Neural progenitor cell (in vitro differentiated cells): ENCODE measurements at places on chromosomes 3 and 15.
A peak's percentile ranks its signal among the peaks of the same experiment; 100 is the strongest.

DNA sequence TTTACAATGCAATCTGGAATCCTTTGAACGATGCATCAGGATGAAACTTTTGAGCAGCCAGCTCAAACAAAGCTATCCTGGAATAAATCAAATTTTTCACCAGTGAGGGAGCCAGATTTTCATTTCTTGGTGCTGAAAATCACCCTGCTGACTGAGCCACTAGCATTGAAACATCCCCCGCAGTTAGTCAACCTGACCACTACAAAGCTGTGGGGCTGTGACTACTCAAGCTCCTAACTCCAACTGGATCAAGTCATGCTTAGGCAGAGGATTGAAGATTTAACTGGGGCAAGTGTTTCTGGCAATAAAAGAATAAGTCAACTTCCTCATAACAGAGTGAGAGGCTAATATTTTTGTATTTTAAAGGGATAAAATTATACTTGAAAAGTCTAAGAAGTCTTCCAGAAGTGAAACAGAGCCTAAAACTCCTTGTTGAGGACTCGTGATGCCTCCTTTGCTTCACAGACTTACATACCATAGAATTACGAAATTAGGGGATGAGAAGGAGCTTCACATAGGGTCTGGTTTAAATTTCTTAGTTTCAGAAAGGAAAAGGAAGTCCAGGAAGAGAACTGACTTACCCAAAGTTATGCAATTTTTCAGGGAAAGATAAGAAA is 177.8 kb downstream of the SERPINI1 start:
- peak; percentile 48 for DNase-seq

- peak; percentile 99 for DNase-seq
These were observed at the start of gene CELF6 for GRCh38 chr15:72319985-72320671. Gene CELF6 (minus strand): TSS chr15:72320157. CDS start chr15:72319874, 283 bp downstream.

- DNase-seq = no peak
These were observed 600.1 kb downstream of the MAGI1 start for GRCh38 chr3:65438612-65439011.

- DNase-seq = no peak
These were observed 4.6 kb upstream of the UQCRC1 start for GRCh38 chr3:48614044-48614443.

DNA sequence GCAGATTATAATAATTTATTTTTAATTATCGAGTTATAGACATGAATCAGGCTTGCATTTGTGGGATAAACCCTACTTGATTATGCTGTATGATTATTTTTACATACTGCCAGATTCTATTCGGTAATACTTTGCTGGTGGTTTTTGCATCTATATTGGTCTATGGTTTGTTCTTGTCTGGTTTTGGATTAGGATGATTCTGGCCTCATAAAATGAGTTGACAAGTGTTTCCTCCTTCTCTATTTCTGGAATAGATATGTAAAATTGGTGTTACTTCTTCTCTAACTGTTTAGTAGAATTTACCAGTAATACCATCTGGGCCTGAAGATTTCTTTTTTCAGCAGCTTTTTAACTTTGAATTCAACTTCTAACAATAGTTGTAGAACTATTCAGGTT is 33.0 kb upstream of the ACKR4 start:
- no peak for DNase-seq

GRCh38 chr3:119663885-119664284 is 3.5 kb upstream of the POPDC2 start:
- DNase-seq = no peak

GRCh38 chr3:72558001-72558400 is 290.2 kb downstream of the SHQ1 start:
- DNase-seq = no peak

- no peak for DNase-seq
These were observed 131.4 kb downstream of the TMCO5A start for GRCh38 chr15:38065721-38066345.

DNA sequence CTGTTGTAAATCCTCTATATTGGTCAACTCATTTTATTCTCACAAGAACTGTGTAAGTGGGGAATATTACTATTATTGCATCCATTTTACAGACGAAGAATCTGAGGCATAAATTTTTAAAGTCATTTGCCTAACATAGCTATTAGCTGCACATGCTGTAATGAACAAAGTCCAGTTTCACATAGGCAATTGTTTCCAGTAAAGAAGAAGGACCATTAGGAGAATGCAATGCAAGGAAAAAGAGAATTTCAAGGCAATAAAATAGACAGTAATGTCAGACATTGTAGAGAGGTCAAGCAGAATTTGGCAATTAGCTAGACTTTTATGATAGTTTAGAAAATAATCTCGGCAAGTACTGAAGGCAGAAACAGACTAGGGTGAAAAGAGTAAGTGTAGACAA is 578.7 kb upstream of the NECTIN3 start:
- DNase-seq = no peak

DNA sequence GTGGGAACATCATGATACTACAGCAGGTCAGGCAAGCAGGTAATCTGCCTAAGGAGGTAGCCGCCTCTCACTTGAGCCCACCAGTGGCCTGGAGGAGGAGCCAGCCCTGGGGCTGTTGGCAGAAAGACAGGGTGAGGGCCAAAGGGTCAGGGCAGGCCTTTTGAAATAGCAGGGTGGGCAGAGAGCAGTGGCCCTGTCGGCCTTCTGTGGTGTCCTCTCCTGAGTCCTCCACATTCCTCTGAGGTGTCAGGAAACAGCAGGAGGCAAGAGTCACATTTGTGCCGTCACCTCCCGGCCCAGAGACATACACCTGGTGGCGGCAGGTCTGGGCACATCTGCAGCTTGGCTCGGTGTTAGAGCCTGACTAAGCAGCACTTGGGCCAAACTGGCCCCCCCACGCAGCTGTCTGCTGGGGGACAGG is 3.9 kb upstream of the BNC1 start:
- no peak for DNase-seq

- no peak for DNase-seq
These were observed 97.7 kb downstream of the HHLA2 start for GRCh38 chr3:108394016-108394415.

GRCh38 chr15:48001393-48002039 is 119.3 kb upstream of the SLC24A5 start:
- no peak for DNase-seq

DNA sequence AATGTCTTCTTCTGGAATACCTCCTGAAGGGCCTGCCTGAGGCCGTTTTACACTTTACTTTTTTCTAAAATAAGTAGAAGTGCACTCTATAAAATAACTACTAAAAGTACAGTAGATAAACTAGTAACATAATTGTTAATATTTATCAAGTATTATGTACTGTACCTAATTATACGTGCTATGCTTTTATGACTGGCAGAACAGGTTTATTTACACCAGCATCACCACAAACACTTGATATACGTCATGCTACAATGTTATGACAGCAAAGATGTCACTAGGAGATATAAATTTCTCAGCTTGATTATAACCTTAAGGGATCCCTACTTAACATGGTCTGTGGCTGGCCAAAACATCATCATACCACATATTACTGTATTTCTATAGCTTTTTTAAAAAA is 29.4 kb downstream of the DLG1 start:
- no peak for DNase-seq

- DNase-seq = no peak
These were observed 174.9 kb upstream of the SEMA6D start for GRCh38 chr15:47542312-47542989.

- DNase-seq = peak; percentile 23
These were observed 171.1 kb upstream of the PROK2 start for GRCh38 chr3:71956069-71956340.
